ENCODE measurements at places on chromosomes 16 and 17. TPM values are rescaled to one million over a fixed set of nuclear protein-coding genes. Genes with fewer than 3 reads are reported as not detected.

The ICAM2 gene
- total RNA-seq: 6.9 TPM

DNA sequence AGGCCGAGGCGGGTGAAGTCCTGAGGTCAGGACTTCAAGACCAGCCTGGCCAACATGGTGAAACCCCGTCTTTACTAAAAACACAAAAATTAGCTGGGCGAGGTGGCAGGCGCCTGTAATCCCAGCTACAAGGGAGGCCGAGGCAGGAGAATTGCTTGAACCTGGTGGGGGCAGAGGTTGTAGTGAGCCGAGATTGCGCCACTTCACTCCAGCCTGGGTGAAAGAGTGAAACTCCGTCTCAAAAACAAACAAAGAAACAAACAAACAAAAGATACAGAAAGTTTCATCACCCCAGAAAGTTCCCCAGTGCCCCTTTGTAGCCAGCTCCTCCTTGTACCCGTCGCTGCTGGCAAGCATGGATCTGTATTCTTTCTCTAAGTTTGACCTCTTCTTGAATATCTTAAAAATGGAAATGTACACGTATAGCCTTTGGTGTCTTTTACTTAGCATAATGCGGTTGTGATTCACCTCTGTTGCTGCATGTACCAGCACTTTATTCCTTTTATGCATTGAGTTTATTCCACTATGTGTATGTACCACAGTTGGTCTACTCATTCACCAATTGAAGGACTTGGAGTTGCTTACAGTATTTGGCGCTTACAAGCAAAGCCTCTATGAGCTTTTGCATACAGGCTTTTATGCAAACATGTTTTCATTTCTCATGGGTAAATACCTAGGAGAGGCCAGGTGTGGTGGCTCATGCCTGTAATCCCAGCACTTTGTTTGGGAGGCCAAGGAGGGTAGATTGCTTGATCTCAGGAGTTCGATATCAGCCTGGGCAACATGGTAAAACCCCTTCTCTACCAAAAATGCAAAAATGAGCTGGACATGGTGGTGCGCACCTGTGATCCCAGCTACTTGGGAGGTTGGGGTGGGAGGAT, 87.5 kb upstream of the CLEC18A start:
- DNase-seq: no peak

GRCh38 chr17:49231563-49231894, 942 bp upstream of the PHOSPHO1 start:
- no peak for DNase-seq

DNA sequence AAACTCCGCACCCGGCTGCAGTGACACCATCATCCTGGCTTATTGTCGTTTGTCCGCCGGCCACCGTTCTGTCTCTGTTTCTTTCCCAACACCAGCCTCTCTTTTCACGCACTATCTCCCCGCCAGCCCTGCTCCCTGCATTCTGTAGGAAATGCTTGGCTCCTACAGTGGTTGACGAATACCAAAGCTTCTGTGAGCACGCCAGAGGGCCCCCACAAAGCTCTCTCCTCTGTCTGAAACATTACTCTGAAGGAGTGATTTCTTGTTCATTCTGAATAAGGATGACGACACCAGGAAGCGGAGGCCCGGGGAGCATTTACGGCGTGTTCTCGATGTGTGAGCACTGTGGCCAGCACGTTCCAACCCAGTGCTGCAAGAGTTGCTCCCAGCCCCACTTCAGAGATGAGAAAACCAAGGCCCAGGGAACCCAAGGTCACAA, 58.8 kb downstream of the ADCY9 start:
- DNase-seq: no peak

DNA sequence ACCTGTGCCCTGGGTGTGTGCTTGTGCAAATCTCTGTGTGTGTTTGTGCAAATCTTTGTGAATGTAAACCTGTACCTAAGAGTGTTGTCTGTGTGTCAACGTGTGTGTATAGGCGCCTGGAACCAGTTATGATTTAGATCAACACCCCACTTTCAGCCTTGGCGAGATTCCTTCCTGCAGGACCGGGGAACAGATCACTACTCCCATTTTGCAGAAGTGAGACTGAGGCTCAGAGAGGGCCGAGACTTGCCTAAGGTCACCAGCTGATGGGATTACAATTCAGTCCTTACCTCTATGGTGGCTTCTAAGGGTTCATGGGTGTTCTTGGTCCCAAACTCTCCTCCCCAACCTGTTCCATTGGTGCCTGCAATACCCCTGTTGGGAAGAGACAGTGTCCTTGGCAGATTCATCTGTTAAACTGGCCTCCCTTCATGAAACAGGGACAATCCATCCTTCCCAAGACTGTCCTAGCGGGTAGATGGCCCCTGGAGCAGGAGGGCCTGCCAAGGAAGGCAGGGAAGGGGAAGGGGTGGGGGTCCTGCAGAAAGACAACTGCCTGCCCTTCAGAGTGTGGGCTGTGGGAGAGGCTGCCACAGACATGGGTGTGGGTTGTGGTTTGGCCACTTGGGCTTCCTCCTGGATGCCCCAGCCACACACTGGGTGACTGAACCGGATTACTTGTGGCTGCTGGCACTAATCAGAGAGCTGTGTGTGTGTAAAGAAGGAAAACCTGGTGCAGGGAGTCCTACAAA, 6.9 kb upstream of the MAPK7 start:
- no peak for DNase-seq

The EFCAB13 gene
- 3.2 TPM for total RNA-seq

The CD300H gene
- total RNA-seq: not detected

- DNase-seq: no peak
These were observed 181.4 kb downstream of the MAF start for GRCh38 chr16:79419148-79419547.

- peak; percentile 55 for DNase-seq
These were observed 21.2 kb downstream of the AKAP1 start for GRCh38 chr17:57106107-57106835.

The C17orf50 gene
- total RNA-seq: not detected

DNA sequence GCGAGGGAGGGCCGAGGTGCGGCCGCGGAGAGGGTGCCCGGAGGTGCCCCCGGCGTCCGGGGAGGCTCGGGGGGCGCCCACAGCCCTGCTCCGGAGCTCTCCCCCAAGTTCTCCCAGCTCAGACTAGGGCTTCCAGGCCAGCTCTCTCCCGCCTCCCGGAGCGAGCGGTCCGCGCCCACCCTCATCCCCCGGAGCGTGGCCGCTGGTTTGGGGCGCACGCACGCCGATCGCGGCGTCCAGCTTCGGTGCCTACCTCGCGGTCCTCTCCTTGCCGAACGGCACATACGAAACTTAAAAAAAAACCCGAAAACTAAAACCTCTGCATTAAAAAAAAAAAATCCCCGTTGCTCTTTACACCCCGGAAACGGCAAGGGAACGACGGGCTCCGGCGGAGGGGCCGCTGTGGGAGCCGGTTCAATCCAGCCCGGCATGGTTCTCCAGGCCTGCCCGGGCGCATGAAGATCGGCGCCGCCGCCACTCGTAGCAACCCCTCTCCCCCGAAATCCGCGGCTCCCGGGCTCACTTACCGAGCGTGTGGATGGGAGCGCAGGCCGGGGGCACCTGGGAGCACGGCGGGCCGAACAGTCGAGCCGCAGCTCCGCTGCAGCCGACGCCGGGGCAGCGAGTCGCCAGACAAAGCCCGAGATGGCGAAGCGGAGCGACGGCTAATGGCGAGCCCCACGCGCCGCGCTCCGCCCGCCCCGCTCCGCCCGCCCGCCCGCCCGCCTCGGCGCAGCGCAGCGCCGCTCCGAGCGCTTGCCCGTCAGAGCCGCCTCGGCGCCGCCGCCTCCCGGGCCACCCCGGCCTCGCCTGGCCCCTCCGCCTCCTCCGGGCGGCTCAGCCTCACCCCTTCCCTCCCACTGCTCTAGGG, 973 bp upstream of the UBTF start:
- peak; percentile 63 for DNase-seq

GRCh38 chr17:17525311-17525710, 29.1 kb upstream of the RASD1 start:
- no peak for DNase-seq

DNA sequence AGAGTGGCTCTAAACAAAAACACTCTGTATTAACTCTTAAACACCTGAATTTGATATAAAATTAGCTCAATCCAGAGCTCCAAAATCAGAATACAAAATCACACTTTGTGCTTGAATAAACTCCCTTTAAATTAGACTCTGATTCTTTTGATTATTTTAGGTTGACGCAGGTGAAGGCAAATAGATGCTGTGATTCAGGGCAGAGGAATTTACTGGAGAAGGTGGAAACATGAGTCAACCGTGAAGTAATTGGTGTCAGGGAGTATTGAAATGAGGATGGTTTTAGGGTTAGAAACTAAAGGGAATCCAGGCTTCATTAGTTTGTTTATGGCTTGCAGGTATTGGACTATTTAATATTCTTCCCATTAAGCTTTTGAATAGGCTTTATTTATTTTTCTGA, 37.1 kb upstream of the TEKT1 start:
- DNase-seq: no peak

GRCh38 chr17:45306623-45307022, 10.2 kb downstream of the MAP3K14 start:
- no peak for DNase-seq

GRCh38 chr16:88491560-88492310, 38.7 kb downstream of the ZFPM1 start:
- DNase-seq: no peak

DNA sequence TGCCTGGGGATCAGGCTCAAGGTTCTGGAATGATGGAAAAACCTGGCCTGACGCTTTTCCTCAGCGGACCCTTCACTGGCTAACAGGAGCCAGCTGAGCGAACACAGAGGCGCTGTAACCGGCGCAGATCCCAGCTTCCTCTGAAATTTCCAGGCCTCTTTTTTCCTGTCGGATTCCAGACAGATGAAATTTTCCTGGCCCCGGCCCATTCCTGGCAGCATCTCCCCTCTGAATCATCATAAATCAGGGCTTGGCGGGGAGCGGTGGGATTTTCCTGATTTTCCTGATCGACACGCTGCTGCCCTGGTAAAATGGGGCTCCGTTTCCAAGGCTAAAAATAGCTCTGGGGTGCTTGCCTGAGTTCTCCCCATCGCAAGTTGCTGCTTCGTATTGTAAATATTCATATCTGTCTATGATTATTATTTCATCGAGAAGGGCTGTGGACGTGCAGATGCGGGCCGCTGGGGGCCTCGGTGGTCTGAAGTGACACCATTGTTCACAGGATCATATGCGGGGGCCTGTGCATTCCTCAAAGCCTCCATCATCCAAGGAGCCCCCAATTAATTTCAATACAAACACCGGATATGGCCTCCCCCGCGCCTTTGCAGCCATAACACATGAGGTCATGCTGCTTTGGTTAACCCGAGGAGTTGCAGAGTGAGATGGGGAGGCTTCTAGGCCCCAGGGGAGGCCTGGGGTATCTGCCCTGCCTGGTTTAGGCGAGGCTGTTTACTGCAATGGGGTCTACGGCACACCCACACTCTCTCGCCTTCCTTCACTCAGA, 45.8 kb upstream of the ETV4 start:
- peak; percentile 32 for DNase-seq

The TMEM235 gene
- not detected for total RNA-seq

The GNGT2 gene
- total RNA-seq: 1.3 TPM

The CTRL gene
- total RNA-seq: 1.9 TPM

The VPS35 gene
- total RNA-seq: 108 TPM

The ZNF597 gene
- total RNA-seq: 1.5 TPM

Measured in left colon (tissue), 2 donors.